HS-27A (cell line): ENCODE measurements at places on chromosomes 7 and 10.

DNA sequence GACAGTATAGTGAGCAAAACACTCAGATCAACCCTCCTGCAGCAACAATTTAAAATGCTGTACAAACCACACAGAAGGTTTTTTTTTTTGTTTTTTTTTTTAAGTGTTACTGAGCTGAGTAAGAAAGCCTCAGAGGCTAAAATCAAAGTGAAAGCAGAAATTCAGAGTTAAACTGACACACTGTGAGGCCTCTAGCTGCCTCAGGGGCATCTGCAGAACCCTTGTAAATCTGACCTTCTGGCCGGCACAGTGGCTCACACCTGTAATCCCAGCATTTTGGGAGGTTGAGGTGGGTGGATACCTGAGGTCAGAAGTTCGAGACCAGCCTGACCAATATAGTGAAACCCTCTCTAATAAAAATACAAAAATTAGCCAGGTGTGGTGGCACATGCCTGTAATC lies 7.4 kb upstream of the GNA12 start:
- no peak for DNase-seq

DNA sequence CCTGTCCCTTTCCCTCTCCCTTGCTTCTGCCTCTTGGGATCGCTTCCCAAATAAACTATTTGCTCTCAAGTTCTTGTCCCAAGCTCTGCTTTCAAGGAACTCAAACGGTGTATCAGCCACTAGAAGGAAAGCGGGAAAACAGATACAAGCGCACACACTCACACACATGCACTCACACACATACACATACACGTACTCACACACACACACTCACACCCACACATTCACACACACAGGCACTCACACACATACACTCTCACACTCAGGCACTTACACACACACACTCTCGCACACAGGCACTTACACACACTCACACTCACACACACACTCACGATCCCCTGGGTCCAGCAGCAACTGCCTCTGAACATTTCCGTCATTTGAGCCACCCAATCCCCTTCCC lies 121.9 kb downstream of the RAB11FIP2 start:
- DNase-seq, result no peak

DNA sequence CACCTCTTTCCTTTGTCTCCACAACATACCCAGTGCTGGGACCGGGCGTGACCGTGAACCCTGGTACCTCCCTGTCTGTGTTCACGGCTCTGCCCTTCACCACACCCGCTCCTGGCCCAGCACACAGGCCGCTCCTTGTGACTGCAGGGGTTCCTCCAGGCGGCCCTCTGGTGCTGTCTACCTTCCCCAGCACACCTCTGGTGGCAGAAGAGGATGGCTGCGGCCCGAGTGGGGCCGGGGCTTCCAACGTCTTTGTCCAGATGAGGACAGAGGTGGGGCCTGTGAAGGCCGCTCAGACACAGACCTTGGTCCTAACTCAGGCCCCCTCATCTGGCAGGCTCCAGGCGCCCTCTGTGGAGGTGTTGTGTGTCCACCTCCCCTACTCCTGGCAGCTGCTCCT lies 55.4 kb upstream of the SGMS1 start:
- no peak for DNase-seq

GRCh38 chr7:28364082-28364481 lies 48.2 kb upstream of the CREB5 start:
- no peak for DNase-seq

GRCh38 chr10:91006752-91007346 lies 86.0 kb upstream of the ANKRD1 start:
- no peak for DNase-seq

- DNase-seq, result no peak
These were observed 21.3 kb upstream of the ST8SIA6 start for GRCh38 chr10:17475661-17476060.

GRCh38 chr10:16699435-16700057 lies 117.7 kb downstream of the RSU1 start:
- no peak for DNase-seq

DNA sequence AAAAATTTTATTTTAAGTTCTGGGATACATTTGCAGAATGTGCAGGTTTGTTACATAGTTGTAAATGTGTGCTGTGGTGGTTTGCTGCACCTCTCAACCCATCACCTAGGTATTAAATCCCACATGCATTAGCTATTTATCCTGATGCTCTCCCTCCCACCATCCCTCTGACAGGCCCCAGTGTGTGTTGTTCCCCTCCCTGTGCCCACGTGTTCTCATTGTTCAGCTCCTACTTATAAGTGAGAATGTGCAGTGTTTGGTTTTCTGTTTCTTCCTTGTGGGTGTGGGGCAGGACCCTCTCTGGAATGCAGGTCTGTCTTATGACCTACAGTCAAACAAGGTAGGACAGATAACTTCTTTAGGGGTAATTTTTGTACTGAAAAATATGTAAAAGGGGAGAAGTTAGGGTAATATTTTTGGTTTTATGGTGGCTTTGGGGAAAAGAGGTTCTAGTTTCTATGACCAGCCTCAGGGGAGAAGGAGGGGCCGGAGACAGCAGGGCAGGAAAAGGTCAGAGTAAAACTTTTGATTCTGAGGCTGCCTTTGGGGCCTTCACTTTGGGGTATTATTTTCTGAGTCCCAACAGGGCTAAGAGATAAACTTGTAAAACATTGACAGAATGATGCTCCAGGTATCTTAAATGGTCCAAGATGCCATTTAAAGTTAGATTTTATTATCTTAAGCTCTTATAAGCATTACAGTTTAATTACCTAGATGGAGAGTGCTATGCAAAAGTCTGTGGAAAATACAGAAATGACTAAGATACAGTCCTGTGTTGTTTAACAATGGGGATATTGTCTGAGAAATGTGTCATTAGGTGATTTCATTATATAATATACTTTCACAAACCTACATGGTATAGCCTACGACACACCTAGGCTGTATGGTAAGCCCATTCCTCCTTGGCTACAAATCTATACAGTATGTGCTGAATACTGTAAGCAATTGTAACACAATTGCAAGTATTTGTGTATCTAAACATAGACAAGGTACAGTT lies 354.8 kb downstream of the ABCA13 start:
- DNase-seq, result no peak
